ENCODE measurements at places on chromosomes 2 and 18.

DNA sequence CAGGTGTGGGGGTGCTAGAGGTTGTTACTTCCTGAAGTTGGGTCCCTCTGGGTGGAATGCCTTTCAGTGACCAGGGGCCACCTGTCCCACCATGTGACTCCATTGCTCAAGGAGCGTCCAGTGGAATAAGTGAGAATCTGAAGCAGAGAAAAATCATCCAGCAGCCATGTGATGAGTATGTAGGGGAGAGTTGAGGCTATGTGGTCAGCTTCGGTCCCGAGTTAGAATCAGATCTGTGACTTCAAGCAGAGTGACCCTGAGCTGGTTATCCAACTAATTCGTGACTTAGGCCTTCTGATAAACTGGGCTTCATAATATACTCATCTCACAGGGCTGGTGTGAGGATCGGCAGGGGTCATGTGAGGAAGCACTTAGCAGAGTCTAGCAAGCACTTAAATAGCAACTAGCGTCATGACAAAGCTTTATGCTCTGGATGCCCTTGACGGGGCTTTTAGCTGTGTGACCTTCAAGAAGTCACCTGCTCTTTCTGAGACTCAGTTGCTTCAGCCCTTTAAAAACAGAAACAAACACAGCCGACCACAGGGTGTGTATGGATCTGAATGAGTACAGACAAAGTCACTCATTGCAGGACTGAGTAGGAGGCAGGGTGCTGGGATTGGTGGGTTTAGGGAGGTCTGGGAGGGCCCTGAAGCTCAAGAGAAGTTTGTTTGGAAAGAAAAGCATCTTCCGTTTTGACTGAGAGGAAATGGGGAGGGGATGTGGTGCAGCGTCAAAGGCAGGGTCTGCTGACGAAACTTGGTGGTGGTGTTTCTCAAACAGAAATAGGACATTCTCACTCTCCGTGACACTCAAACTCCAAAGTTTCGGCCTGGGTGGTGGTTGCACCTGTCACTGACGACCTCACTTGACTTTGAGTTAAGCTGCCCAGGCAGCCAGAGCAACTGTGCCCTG, 264.0 kb upstream of the CXCR4 start:
- DNase-seq = peak; percentile 46

DNA sequence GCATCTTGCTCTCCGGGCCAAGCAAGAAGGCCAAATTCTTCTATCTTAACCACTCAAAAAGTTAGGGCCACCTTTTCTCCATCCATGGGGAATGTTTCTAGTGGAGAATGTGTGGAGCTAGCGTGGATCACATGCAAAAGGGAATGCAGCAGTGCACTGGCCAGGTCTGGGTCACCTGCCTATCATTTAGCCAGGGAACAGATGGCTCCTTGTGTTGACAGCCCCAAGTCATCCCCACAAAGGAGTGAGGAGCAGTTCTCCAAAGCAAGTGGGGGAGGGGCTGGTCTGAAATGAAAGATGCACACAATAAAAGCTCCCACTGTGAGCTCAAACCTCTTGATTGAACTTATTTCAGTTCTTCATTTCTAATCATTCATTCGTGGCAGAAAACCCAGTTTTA, 19.1 kb downstream of the EPB41L3 start:
- DNase-seq = no peak

GRCh38 chr18:286515-287310, 18.9 kb upstream of the THOC1 start:
- no peak for DNase-seq

GRCh38 chr2:85971366-85971765, 82.6 kb upstream of the ST3GAL5 start:
- no peak for DNase-seq

- DNase-seq = no peak
Measured at GRCh38 chr2:241850544-241851324, 8.0 kb downstream of the PDCD1 start.

GRCh38 chr2:72128843-72129227, 18.8 kb downstream of the CYP26B1 start:
- no peak for DNase-seq

DNA sequence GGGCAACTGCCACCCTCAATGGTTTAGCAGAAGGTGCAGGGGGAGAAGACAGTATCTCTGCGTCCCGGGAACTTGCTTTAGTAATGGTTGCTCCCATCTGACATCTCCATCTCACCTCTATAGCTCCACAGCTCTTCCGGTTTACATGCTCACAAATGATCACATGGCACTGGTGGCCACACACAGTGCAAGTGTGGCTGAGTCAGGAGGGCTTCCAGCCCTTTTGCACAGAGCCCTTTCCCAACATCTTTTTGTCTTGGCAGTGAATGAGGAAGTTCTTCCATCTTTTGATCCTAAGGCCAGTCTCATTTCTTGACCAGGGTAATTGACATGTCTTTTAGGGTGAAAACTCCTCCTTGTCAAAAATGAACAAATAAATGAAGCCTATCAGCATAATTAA, 347.7 kb downstream of the LPIN1 start:
- no peak for DNase-seq

GRCh38 chr18:63273222-63273927, 46.2 kb downstream of the BCL2 start:
- no peak for DNase-seq

GRCh38 chr2:186254759-186255158, 231.3 kb upstream of the ZC3H15 start:
- DNase-seq = no peak

GRCh38 chr18:57655740-57656139, 34.1 kb upstream of the NARS1 start:
- no peak for DNase-seq

DNA sequence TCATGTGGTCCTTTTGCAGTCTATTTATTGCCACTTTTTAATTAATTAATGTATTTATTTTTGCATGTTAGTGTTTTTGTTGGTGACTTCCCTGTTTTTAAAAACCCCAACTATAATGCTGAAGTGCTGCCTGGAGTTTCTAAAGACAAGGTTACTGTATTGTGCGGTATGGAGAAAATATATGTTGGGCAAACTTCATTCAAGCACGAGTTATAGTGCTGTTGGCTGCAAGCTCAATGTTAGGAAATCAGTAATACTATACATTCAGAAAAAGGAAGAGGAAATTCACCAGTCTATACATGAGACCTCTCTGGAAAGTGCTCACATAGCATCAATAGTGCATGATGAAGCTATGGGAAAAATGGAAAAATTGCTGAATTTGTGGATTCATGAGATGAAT, 15.4 kb upstream of the RBMS1 start:
- no peak for DNase-seq

DNA sequence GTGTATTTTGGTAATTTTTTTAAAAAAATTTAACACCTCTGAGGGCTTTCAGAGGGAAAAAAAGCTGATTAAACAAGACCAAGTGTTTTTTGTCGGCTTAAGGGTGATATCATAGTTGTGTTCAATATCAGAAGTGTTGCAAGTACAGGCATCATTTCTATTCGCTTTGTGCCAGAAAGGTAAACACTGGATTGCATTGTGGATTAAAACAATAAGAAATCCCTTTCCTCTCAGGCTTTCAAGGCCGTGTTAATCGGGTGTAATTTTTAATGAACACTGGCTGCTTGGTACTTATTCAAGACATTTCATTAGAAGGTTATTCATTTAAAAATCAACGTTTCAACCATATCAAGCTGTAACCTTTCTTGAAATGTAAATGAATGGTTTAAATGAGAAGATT, 18.3 kb downstream of the FIGN start:
- DNase-seq = no peak

DNA sequence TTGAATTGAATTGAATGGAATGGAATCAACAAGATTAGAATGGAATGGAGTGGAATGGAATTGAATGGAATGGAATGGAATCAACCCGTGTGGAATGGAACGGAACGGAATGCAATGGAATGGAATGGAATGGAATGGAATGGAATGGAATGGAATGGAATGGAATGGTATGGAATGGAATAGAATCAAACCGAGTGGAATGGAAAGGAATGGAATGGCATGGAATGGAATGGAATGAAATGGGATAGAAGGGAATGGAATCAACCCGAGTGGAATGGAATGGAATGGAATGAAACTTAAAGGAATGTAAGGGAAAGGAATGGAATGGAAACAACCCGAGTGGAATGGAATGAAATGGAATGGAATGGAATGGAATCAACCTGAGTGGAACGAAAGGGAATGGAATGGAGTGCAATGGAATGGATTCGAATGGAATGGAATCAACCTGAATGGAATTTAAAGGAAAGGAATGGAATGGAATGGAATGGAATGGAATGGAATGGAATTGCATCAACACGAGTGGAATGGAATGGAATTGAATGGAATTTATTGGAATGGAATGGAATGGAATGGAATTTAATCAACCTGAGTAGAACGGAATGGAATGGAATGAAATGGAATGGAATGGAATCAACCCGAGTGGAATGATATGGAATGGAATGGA, 1146.6 kb downstream of the RPIA start:
- no peak for DNase-seq

GRCh38 chr18:27704736-27705361, 472.1 kb downstream of the CDH2 start:
- no peak for DNase-seq

DNA sequence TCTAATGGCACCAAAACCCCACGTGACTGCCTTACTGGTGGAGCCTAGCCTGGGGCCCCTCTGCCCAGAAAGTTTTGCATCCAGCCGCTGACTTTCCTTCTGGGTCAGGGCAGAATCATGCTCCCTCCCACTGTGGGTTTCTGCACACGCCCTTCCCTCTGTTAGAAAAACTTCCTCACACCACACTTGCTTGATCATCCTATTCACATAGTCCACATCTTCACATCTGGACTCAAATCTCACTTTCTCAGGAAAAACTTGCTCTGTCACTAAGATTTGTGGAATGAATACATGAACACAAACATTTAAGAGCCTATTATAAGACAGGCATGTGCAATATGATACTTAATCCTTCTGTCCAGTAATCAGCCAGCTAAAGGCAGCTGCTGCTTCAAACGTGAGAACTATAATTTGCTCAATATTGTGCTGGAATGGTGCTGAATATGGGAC, 274.7 kb downstream of the RND3 start:
- no peak for DNase-seq

- no peak for DNase-seq
Measured at GRCh38 chr2:190653931-190654330, 5.0 kb downstream of the NAB1 start.

DNA sequence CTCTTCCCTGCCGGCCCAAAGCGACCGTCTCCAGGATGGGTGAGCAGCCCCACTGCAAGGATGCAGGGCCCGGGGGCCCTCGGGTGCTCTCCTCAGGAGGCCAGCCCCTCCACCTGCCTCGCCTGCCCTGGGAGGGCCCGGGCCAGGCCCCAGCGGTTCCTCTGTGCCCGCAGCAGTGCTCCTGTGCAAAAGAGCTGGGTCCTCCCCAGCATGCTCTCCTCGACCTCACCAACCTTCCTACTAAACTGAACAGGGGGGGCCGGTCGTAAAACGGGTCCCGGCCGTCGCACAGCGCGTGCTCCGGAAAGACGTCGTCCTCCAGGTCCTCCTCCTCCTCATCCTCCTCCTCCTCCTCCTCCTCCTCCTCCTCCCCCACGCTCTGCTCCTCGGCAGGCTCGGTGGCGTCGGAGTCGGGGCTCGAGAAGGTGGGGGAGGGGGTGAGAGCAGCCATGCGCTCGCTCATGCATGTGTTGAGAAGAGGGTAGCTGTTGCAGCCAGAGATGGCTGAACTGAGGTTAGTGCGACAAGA, 62.9 kb downstream of the KIF1A start:
- DNase-seq = no peak

DNA sequence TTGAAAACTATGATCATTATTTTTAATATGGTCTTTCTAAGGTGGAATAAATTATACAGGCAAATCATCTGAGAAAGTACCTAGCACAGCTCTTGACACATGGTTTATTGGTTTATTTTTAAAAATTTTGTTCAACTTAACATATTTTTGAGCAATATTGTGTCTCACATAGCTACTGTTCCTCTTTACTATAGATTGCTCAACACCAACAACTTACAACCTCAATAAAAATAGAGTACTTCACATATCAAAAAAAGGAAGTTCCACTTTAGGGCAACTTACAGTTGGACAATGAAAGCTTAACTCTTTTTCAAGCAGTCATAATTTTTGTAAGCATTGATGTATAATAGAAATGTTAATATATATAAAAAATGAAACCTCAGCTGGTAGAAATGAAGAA, 440.9 kb upstream of the UBE2E3 start:
- no peak for DNase-seq

DNA sequence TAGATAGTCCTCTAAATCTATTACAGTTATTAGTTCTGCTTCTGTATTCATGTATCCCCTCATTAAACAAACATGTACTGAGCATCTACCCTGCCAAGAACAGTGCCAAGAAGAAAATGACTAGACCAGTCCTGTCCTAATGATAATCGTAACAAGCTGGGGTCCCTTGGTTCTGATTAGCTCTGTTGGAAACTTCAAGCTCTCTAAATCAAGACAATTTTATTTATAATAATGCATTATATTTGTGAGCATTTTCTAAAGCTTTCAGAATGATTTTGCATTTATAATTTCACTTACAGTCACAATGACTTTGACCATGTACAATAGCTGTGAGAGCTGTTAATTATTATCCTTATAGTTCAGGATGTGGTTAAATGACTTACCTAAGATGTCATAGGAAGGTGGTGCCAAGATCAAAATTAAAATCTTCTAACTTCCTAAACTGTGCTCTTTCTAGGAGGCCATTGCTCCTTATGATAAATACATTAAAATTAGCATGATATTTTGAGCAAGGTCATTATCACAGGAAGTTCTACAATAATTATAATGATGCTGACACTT, 336.5 kb upstream of the SLC39A10 start:
- no peak for DNase-seq

- DNase-seq = no peak
Measured at GRCh38 chr2:197873293-197873701, 68.9 kb downstream of the PLCL1 start.

DNA sequence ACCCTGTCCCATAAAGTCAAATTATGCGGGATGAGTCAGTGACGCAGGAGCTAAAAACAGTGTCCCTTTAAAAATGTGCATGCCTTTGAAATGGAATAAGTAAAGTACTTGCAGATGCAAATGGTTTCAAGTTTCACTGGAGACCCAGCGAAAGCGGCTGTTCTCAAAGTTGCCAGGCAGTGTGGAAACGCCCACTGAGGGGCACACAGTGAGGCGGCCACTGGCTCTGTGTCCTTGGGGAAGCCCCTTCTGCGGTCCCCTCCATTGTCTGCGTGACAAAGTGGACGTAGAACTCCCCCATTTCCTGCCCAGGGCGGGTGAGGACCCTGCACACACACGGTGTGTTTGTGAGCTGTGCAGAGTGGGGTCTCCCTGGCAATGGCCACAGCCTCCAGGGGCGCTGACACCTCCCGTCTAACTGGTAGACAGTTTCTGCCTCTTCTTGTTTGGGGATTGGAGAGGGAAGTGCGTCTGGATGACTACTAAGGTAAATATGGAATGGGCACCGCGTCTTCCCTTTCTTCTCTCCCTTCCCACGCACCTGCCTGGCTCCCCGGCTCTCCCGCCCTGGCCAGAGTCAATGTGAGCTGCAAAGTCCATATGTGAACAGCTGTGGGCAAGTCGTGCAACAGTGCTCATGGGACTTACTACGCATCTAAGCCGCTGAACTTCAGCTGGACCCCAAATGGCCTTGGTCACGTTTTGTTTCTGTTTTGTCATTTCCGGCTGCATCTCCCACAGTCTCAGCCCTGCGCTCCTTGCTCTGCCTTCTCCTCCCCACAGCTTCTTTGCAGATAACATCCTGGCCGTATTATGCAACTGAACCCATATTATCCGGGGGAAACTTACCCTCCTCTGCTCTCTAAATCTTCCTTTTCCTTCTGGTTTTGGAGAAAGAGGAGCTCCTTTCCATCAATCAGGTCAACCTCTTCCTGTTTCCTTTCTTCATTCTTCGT, 33.7 kb upstream of the ZNF516 start:
- DNase-seq = no peak
